ENCODE measurements at places on chromosomes 4 and X.

- no peak for DNase-seq
Measured at GRCh38 chrX:132435222-132435621, 53.6 kb downstream of the MBNL3 start.

GRCh38 chr4:76449833-76450232 is 14.8 kb downstream of the SHROOM3 start:
- no peak for DNase-seq

- DNase-seq = no peak
Measured at GRCh38 chr4:148238086-148238485, 204.1 kb downstream of the NR3C2 start.

GRCh38 chr4:187396106-187396505 is 599.5 kb upstream of the ZFP42 start:
- DNase-seq = no peak

DNA sequence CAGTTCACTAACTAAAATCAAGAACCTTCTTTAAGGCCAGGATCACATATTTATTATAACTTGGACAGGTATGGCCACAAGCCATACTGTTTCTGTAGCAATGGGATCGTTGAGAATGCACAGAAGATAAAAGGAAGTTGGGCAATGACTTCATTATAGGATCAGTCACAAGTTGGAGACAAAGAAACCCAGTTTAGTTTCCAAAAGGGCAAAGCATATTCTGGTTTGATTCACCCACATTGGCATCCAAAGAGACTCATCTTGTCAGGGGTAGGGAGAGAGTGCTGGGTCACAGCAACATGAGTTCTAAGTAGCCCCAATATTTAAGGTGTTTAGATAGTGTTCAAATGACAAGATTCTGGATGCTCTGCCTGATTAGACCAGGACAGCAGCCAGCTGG is 317.1 kb upstream of the GALNT7 start:
- no peak for DNase-seq

GRCh38 chrX:124862301-124862700 is 457.4 kb upstream of the TEX13C start:
- no peak for DNase-seq

GRCh38 chrX:79371101-79371500 is 4.0 kb upstream of the ITM2A start:
- DNase-seq = no peak

GRCh38 chr4:163606896-163607691 is 112.6 kb downstream of the TMA16 start:
- no peak for DNase-seq

DNA sequence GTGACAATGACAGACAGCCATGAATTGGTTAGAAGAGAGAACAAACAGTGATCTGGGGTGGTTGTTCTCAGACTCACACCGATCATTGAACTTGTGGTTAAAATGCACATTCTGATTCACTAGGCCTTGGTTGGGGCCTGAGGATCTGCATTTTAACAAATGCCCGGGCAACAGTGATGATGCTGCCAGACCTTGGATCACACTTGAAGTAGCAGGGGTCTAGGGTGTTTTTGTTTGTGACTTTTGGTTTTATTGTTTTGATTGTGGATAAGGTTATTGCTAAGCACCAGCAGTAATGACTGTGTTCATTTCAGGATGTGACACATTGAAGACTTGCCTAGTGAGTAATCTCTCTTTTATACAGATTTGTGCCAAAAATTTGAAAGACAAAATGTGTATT is 36.5 kb downstream of the TXLNG start:
- DNase-seq = no peak

GRCh38 chr4:5086535-5086934 is 35.3 kb downstream of the STK32B start:
- DNase-seq = no peak

GRCh38 chr4:80538276-80538926 is 202.9 kb downstream of the CFAP299 start:
- DNase-seq = no peak

DNA sequence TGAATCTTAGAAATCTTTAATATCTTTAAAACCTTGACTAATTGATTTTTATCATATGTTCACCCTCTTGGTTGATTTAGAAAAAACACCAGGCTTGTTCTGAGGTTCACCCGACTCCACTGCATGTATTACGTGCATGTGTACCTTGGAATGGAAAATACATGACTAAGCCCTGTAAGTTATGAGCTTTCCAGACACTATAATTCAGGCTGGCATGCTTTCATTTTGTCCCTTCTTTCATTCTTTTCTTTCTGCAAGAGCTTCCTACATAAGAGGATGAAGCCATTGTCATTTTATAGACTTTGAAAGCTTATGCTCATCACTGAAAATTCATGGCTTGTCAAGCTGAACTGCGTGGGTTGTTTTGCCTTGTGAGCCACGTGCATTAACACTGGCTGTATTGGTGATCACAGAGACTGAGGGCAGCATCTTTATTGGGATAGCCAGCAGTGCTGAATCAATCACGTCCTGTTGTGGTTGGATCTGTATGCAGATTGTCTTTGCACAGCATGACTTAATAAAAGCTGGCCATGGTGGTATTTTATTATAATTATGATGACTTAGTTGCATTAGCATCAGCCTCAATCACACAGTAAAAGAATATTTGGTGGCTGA is 141.9 kb downstream of the SLIT2 start:
- no peak for DNase-seq

DNA sequence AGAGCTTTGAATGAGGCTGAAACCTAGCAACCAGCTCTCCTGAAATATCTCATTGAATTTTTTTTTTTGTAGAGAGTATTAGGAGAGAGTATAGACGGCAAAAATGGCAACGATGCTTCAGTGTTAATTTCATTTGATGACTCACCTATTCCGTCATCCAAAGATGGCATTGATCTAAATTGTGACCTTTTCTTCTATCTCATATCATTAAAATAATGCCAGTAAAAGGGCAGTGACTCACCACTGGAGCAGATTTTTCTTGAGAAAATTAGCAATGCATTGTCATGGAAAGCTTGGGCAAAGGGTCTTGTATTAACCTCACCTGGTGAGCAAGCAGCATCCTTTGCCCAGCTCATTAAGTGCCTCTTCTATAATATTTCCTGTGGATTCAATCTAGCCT is 19.6 kb downstream of the VMA21 start:
- DNase-seq = no peak

DNA sequence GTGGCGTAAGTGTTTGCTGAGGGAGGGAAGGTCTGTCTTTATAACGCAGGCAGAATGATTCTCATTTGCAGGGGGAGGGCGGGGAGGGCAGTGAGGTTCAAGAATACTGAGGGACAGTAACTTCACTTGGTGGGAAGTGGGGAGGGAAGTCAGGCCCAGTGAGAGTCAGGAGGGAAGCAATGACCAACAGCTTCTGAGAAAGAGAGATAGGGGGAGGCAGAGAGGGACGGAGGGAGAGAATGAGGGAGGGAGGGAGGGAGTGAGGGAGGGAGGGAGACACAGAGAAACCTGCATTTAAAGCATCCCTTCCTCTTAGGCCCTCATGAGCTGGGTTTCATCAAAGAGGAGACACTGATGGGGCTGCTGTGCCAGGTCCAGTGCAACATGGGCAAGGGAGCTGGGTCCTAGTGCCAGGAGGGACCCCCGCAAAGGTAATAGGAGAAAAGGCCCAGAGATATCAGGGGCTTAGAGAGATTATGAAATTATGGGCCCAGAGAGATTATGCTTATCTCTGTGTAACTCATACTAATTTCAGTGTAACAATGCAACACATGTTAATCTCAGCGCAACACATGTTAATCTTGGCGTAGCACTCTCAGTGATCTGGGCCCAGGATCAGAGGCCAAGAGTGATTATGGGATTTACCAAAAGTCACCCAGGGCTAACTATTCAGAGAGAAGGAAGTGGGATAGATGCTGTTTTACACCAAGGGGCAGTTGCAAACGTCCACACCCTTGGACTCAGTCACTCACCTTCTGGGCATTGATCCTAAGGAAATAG is 112.1 kb downstream of the DRD5 start:
- DNase-seq = no peak

- no peak for DNase-seq
Measured at GRCh38 chr4:81179326-81179725, 35.7 kb downstream of the PRKG2 start.

- DNase-seq = no peak
Measured at GRCh38 chr4:86048426-86048825, 311.4 kb downstream of the MAPK10 start.

DNA sequence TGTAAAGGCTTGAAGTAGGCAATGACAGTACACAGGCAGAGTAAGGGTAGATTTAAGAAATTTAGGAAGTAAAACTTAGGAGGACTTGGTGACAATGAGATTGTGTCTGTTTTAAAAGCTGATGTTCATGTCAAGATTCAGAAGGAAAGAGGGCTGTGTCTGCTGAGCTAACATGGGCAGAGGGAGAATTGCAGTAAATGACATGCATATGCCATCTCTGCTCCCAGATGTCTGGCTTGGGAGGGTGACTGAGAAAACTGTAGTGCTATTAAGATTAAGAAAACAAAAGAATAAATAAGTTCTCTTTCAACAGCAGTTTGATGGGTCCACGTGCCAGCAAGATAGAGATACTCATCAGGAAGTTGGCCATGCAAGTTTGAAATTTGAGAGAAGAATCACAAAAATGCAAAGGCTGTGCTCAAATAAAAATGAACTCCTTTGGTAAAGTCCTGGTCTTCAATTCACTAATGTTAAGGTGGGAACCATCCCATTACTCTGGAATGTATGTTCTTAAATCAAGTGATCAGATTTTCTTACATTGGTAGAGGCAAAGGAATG is 7.2 kb downstream of the NFXL1 start:
- DNase-seq = no peak

DNA sequence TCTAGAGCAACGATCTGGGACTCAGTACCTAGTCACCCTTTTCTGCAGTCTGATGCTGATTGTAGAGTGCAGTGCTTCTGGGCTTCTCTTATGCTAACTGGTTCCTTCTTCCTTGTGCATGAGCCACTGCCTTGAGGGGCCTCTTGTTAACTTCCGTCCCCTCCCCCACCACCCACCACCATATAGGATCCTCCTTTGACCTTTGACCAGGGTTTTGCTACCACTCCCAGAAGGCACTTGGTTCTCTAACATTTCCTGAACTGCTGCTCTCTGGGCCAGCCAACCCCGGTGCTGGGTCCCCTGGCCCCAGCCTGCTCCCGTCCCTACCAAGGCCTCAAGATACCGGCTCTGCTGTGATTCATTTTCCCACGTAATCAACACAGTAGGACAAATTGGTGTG is 104.6 kb upstream of the KLF3 start:
- DNase-seq = no peak

DNA sequence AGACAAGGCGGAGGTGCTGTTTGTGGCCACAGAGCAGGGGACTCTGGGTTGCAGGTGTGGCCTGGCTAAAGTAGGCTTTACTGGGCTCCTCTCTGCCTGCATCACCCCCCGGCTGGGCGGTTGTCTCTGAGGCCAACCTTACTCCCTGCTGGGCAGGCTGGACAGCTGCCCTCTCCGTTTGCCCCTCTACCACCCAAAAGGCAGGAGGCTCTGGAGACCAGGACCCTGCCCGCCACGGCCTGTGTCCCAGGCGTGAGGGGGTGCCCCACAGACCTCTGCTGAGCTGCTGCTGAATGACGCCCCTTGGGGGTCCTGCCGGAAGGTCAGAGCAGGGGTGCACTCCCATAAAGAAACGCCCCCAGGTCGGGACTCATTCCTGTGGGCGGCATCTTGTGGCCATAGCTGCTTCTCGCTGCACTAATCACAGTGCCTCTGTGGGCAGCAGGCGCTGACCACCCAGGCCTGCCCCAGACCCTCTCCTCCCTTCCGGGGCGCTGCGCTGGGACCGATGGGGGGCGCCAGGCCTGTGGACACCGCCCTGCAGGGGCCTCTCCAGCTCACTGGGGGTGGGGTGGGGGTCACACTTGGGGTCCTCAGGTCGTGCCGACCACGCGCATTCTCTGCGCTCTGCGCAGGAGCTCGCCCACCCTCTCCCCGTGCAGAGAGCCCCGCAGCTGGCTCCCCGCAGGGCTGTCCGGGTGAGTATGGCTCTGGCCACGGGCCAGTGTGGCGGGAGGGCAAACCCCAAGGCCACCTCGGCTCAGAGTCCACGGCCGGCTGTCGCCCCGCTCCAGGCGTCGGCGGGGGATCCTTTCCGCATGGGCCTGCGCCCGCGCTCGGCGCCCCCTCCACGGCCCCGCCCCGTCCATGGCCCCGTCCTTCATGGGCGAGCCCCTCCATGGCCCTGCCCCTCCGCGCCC is 920 bp downstream of the HTT-AS start:
- DNase-seq = no peak

- no peak for DNase-seq
Measured at GRCh38 chr4:14744346-14744745, 257.9 kb upstream of the CPEB2 start.

DNA sequence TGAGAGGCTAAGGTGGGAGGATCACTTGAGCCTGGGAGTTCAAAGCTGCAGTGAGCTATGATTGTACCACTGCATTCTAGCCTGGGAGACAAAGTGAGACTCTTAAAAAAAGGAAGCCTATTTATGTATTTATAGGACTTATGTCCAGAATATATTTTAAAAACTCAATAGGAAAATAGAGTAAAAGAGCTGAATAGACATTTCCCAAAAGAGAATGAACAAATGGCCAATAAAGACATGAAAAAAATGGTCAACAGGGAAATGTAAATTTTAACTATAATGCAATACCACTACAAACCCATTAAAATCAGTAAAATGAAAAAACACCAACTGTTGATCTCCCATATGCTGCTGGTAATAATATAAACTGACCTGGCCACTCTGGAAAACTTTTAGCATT is 115.0 kb downstream of the HUWE1 start:
- no peak for DNase-seq

GRCh38 chr4:142984871-142985585 is 138.9 kb upstream of the INPP4B start:
- no peak for DNase-seq

DNA sequence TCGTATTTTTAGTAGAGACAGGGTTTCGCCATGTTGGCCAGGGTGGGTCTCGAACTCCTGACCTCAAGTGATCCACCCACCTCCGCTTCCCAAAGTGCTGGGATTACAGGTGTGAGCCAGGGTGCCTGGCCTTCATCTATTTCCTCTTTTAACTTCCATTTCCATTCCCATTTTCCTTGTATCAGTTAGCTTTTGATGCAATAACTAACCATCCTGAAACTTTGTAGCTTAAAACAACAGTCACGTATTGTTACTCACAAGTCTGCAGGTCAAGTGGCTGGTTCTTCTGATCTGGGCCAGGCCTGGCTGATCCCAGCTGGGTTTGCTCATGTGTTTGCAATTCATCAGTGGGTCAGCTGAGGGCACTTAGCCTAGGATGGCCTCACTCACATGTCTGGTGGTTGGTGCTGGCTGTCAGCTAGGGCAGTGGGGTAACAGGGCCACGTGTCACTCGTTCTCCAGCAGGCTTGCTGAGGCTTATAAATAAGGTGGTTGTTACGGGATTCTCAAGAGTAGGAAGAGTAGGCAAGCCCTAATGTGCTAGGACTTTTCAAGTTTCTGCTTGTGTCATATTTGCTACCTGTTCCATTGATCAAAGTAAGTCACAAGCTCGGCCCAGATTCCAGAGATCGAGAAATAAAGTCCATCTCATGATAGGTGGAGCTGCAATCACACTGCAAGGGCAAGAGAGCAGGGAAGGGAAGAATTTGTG is 88.2 kb downstream of the SOWAHB start:
- no peak for DNase-seq

GRCh38 chrX:122512561-122513072 is 671.5 kb upstream of the GRIA3 start:
- DNase-seq = no peak

All from activated CD4-positive, CD25-positive, alpha-beta regulatory T cell (primary cell).